ENCODE measurements at places on chromosomes 3 and 15.

- DNase-seq = no peak
Measured at GRCh38 chr15:47395076-47395475, 322.2 kb upstream of the SEMA6D start.

DNA sequence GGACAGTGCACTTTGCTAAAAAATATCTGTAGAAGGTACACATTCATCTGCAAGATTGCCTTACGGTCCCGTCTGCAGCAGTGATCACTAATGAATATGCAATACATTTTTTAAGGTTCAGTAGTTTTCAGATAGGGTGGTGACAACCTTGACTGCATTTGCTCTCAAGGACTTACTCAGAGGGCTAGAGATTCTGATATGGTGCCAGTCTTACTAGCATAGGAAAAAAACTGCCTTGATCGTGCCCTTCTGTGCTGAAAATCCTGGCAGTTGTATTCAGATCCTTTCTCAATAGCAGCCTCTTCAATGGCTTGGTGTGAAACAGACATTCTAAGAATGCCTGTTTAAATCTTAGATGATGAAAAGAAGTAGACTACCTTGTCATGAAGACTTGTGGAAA lies 411.9 kb upstream of the CCDC54 start:
- no peak for DNase-seq

GRCh38 chr3:147049821-147050220 lies 356.5 kb downstream of the ZIC4 start:
- DNase-seq = peak; percentile 1

GRCh38 chr3:189698811-189699210 lies 67.6 kb downstream of the TP63 start:
- DNase-seq = no peak

GRCh38 chr3:46906471-46907058 lies 29.0 kb downstream of the PTH1R start:
- DNase-seq = no peak

DNA sequence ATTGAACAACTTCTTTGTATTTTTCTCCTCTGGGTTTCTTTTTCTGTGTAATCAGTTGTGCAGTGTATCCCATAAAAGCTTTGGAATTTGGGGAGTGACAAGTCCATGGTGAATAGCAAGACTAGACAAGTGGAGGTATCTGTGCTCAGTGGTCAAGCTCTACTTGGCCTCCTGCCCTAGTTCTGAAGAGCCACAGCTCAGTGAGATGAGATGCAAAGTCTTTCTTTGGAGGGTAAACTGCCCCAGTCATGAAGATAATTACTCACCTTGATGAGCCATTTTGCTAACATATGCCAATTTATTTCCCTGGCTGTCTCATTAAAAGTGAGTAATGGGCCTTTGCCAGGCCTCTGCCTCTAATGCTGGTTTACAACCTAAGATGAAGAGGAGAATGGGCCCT lies 271.2 kb upstream of the TRIM42 start:
- DNase-seq = no peak

- no peak for DNase-seq
Measured at GRCh38 chr3:178504128-178504527, 32.1 kb upstream of the KCNMB2 start.

DNA sequence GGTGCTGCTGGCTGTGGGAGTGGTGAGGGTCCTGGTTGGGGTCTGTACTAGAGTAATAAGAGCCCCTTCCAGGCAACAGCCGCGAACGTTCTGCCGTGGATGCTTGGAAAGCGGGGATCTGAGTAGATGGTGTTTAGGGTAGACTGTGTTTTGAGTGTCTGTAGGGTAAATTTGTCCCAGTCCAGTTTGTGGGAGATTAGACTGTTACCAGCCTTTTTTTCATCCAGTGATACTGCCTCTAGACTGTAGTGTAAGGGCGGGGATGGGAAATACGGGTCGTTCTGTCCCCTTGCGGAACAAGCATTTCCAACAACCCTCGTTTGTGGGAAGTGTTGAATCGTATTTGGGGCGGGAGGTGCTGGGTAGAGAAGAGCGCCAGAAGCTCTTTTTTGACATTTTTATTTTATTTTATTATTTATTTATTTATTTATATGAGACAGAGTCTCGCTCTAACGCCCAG lies 424 bp downstream of the HAUS2 start:
- DNase-seq = peak; percentile 17

DNA sequence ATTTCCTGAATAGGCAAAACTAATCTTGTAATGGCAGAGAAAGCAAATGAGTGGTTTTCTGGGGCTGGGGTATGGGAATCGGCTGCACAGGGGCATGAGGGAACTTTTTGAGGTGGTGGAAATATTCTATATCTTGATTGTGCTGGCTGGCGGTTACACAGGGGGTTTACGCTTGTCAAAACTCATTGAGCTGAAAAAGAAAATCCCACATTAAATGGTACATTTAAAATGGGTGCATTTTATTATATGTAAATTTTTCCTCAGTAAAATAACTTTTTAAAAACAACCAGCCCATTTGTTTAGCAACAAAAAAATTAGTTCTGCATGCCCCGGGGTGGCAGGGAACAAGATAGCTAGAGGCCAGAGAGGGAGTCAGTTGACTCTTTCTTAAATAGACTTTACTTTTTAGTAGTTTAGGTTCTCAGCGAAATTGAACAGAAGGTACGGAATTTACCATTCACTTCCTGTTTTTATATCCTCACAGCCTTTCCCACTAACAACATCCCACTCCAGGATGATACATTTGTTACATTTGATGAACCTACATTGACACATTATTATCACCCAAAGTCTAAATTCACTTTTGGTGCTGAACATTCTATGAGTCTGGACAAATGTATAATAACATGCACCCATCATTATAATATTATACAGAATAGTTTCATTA lies 41.2 kb upstream of the BCL2A1 start:
- DNase-seq = no peak

DNA sequence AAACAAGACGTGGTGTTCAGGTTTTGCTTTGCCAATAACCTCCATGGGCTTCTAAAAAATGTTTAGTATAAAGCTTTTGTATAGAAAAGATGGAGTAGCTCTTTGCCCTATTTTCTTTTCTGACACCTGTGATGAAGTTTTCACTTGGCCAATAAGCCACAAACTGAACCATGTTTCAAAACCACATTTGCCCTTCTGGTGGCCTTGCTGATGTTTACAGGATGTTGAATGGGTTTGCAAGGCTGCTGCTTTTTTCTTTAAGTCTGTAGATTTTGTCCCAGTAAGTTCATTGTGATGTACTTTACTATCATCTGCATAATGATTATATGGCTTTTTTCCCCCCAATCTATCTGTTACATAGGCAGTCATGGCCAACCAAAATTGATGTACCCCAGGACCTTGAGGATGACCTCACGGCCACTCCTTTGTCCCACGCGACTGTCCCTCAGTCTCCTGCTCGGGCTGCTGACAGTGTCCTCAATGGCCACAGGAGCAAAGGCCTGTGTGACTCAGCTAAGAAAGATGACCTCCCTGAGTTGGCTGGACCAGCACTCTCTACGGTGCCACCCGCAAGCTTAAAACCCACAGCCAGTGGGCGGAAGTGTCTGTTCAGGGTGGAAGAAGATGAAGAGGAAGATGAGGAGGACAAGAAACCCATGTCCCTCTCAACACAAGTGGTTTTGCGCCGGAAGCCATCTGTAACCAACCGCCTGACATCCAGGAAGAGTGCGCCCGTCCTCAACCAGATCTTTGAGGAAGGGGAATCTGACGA lies 60.8 kb downstream of the SNRK start:
- DNase-seq = no peak

GRCh38 chr15:78938658-78939488 lies 6.0 kb downstream of the CTSH start:
- DNase-seq = no peak

DNA sequence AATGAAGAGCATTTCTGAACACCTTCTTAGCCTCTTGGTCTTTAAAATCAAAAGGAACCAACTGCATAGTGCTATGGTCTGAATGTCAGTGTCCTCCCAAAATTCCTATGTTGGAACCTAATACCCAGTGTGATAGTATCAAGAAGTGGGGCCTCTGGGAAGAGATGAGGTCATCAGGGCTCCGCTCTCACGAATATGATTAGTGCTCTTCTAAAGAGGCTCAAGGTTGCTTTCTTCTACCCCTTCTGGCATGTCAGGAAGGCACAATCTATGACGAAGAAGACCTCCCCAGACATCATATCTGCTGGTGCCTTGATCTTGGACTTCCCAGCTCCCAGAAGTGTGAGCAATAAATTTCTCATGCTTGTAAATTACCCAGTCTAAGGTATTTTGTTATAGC lies 209.5 kb downstream of the MAGI1 start:
- no peak for DNase-seq

DNA sequence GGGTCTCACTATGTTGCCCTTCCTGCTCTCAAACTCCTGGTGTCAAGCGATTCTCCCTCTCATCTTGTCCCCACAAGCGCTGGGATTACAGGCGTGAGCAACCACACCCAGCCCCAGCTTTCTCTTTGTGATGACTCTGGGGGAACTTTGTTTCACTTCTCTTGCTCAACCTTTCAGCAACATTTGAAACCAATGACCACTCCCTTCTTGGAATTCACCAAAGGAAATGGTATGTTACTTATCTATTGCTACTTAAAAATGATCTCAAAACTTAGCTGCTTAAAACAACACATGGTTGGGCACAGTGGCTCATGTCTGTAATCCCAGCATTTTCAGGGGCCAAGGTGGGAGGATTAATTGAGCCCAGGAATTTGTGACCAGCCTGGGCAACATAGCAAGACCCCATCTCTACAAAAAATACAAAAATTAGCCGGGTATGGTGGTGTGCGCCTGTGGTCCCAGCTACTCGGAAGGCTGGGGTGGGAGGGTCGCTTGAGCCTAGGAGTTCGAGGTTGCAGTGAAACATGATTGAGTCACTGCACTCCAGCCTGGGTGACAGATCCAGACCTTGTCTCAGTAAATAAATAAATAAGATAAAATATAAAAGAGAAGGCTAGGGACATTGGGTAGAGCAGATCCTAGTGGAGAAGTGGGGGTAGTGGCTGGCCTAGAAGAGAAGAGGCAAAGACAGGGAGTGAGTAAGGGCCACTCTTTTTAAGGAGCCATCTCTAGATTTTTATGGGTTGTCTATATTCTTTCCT lies 10.3 kb upstream of the COPG1 start:
- no peak for DNase-seq

DNA sequence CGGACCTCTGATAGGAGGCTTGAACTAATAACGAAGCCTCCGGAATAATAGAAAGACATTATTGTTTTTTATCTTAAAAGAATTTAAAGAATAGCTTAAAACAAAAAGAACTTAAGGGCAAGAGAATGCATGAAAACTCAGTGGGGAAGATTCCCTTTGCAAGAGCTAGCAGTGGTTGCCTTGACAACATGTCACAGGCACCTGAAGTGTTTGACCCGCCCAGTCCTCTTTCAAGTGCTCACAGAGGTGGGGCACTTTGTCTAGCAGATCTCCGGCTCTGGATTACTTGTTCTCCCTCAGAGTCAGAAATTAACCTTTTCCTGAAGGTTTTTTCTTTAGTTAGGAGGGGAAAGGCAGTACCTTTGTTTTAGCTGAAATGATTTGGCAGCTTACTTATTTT lies 37.8 kb downstream of the LARS2 start:
- DNase-seq = no peak

DNA sequence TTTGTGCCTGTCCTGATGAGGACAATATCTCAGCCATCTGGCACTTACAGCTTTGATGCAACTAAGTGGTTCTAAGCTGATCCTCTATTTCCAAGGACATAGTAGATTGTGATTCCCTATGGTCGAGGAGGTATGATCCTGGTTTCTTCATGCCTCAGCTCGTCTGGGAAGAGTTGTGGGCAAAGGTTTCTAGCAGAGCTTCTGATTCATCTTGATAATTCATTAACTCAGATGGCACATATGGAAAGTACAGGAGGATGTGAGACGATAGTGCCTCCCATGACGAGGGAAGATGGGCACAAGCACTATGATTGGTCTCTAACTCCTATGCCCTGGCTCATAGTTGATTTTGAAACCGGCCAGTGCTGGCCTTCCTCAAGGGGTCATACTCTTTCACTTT lies 334.2 kb upstream of the SEMA6D start:
- no peak for DNase-seq

DNA sequence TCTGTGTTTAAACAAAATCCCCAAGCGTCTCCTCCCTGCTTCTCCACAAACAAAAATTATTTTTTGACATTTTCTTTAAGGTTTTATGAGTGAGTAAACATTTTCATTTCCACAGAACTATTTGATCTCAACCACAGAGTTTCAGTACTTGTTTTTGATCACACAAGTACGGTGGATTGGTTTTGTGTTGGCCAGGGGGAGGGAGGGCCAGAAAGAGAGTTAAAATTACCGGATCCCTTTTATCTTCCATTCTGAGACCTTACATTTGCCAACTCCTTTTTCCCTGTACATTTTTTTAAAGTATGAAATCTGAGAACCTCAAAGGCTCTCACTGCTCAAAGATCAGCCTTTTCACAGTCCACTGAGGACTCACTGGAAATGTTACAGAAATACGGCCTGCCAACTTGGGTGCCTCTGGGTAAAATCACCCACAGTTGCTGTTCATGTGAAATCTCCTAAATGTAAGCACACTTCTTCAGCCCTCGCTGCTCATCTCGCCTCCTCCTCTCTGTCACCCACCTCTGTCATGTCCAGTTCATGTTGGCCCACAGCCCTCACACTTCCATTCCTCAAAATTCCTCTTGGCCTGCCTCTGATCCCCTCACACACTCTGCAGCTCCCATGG lies 1.7 kb downstream of the HOMER2 start:
- no peak for DNase-seq

GRCh38 chr3:110738531-110738930 lies 333.1 kb upstream of the NECTIN3 start:
- DNase-seq = no peak

DNA sequence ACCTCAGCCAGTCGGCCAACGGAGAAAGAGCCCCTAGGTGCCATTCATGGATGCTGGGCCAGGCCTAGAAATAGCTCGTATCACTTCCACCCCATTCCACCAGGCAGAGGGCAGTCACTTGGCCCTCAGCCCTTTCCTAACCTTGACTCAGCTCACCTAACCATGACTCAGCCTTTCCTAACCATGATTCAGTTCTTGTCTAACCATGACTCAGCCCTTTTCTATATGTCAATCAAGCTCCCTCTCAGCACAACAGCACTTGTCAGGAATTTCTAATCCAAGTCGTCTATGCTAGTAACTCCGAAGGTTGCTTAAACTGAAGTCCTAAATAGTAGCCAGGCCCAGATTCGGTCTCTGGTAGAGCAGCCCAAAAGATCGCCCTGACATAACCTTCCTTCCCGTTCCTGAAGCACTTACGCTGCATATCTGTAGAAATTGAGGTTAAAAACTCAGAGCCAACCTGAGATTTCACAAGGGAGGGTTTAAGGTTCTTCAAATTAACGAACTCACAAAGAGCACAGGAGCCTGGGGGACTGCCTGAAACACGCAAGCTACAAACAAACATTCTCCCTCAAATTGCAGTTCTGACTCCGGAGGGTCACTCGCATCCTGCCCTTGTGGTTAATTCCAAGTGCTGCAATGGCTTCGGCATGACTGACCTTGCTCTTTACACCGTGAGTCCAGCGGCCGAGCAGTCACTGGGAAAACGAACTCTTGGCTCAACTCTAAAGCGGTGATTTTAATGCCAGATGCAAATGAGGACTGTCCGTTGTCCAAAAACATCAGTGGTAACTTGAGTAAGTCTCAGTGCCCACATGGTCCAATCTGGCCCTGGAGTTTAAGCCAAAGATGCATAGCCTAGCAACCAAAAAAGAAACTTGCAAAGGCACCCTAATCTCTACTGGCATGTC lies 99.9 kb downstream of the ADAMTS17 start:
- no peak for DNase-seq
